ENCODE measurements at places on chromosomes 4 and X. TPM values are rescaled to one million over a fixed set of nuclear protein-coding genes. Genes with fewer than 3 reads are reported as not detected.

The SSX4B gene
- not detected for total RNA-seq

The BEX1 gene
- not detected for total RNA-seq

The RHOXF2 gene
- not detected for total RNA-seq

The USP17L10 gene
- total RNA-seq, result not detected

The GBA3 gene
- total RNA-seq, result not detected

The C4orf51 gene
- not detected for total RNA-seq

The CHRDL1 gene
- total RNA-seq, result not detected

The SFRP2 gene
- total RNA-seq, result not detected

The ZCCHC18 gene
- total RNA-seq, result 0.25 TPM

The NKX1-1 gene
- not detected for total RNA-seq

The FAM236C gene
- not detected for total RNA-seq

The HMGN5 gene
- total RNA-seq, result 3.8 TPM

The FGF5 gene
- total RNA-seq, result 0.34 TPM

The MAGEC1 gene
- 0.02 TPM for total RNA-seq

The F8A3 gene
- total RNA-seq, result 0.94 TPM

The XAGE1B gene
- 208 TPM for total RNA-seq

The IQCM gene
- total RNA-seq, result not detected

The UGT2B15 gene
- not detected for total RNA-seq

The CLCN5 gene
- 3.2 TPM for total RNA-seq

The VCX gene
- not detected for total RNA-seq

The UGT8 gene
- 0.13 TPM for total RNA-seq

The USP17L20 gene
- total RNA-seq, result not detected

All from A549 treated with RU486 at 1 μM for 4 hours (cell line).